ENCODE measurements at places on chromosomes 5 and 9.

- no peak for DNase-seq
Measured at GRCh38 chr9:18330401-18331309, 143.3 kb upstream of the ADAMTSL1 start.

DNA sequence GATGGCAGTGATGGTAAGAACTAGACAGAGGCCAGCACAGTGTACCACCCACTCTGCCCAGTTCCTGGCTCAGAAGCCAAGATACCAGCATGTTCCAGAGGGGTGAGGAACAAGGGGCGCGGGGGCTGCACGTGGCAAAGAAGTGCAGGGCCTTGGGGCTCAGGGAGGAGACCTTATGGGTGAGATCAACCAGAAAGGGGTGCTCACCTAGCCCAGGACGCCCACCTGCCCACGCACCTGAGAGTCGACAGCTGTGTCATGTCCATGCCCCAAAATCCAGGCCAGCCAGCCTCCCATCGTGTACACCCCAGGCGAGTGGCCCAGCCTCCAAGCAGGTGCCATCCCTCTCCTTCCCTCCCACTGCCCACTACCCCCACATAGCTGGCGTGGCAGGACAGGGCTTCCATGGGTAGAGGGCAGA lies 34.9 kb downstream of the BICD2 start:
- no peak for DNase-seq

DNA sequence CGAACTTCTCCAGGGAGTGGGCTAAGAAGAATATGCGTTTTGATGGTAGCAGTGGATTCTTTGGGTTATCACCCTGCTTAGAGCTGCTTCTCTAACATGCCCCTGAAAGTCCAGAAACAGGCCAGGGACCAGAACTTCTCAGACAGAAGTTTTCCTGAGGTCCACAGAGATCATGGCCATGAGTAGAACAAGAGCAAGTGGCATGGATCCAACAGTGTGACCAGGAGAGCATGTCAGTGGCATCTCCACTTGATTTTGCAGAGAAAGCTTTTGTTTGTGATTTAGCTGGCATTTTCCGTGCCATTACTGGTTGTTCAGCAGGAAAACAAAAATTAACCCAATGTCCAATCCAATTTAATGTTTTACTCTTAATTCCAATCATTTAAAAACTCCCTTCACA lies 298.5 kb upstream of the CD180 start:
- no peak for DNase-seq

DNA sequence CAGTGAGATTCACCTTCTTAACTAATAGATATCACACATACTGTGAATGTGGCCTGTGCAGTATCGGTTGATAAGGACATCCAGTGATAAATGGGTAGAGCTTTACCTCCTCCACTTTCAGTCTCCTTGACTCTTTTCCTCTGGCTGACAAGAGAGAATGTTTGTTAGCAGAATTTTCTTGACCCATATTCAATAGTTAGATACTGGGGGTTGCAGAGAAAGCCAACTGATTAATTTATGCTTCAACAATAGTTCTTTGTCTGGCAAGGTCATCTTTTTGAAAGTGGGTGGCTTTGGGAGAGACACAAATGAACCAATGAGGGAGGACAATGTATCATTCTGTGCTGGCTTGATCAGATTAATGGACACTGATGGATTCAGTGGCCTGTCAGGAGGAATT lies 30.3 kb downstream of the TTC23L start:
- no peak for DNase-seq

- no peak for DNase-seq
Measured at GRCh38 chr9:105218673-105219072, 25.8 kb upstream of the SLC44A1 start.

GRCh38 chr9:68489646-68490045 lies 51.0 kb downstream of the TMEM252 start:
- DNase-seq = no peak

DNA sequence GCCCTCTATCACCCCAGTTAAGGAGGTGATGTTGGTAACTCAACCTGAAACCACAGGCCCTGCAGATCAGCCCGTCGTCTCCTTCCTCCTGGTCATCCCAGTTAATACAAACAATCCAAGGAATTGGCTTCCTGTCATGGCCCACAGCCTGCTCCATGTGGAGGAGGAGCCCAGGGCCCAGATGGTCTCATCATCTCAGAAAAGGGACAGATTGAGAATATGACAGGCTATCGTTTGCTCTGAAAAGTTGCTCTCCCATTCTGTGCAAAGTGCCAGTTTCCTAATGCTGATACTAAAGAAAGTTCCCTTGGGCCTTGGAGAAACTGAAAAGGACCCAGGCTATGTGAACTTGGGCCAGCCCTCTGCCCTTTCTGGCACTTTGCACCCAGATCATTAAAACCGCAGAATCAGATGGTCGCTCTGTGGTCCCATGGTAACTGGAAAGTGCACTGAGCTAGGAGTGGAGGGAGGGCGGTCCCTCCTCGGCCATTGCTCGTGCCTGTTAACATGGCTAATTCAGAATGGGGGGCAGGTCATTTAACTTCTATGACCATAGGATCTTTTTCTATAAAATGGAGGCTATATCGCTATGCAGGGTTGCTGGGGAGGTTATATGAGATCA lies 675 bp upstream of the SPAAR start:
- no peak for DNase-seq

DNA sequence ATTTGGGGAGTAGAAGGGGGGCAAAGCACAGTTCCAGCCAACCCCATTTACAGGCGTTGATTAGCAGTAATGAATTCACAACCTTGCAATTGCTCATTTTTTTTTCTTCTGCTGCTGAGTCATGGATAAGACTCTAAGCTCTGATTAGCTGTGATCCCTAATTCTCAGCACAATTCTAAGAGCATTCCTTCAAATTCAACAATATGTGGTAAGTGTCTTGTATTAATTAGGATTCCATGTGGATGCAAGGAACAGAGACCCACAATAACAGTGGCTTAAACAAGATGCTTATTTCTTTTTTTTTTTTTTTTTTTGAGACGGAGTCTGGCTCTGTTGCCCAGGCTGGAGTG lies 133.4 kb downstream of the PALM2AKAP2 start:
- DNase-seq = no peak

GRCh38 chr5:14778792-14779070 lies 92.8 kb downstream of the ANKH start:
- no peak for DNase-seq

DNA sequence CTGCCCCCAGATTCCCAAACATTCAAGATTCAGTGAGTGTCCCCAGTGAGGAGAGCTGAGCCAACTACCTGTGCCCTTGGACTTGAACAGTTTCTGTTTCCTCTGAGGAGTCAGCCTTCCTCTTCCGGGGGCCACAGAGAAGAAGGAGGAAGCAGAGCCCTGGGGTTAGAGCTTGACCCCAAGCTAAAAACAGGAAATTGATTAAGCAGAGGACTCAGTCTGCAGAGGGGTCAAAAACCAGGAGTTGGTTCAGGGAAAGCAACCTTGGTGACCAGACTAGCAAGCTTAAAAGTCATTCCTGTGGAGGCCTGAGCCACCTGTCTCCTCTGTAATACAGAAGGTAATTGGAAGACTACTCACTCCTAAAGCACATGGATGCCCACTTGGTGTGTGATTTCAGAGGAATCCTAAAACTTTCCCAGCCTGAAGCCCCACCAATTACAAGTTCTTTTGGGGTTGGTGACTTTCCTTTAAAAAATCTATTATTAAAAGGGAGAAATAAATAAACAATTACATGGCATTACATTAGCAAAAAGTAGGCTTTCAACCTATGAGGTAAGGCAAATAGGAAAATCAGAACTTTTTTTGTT lies 64.2 kb upstream of the SELENOP start:
- no peak for DNase-seq

DNA sequence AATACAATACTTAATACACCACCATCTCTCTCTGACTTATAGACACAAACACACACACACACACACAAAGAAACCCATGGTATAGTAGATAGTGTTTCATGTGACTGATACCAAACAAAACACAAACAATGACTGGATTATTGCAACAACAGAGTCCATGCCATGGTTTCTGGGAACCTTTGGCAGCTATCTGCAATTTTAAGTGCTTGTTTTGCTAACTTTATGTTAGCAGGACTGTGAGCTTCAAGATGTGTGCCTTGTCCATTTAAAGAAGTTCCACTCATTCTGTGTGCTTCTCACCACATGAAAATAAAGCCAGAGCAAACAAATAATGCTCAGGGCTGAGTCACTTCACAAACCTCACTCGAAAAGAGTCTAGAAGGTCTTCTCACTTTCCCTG lies 15.1 kb upstream of the LURAP1L start:
- DNase-seq = no peak

DNA sequence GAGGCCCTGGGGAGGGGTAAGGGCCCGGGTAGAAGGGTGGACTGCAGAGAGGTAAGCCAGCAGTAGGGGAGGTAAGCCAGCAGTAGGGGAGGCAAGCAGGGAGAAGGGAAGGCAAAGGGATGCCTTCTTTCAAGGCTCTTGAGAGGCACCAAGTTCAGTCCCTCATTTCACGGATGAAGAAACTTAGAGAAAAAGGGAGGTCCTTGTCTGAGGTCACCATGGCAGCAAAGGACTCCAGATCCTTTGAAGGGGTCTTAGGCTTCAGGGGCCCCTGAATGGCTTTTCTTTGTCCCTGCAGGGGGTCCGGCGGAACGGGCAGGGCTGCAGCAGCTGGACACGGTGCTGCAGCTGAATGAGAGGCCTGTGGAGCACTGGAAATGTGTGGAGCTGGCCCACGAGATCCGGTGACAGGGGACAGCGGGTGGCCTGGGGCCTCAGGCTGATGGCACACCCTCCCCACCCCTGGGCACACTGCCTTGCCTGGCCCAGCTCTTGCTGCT lies 42.6 kb downstream of the RGS3 start:
- DNase-seq = no peak

DNA sequence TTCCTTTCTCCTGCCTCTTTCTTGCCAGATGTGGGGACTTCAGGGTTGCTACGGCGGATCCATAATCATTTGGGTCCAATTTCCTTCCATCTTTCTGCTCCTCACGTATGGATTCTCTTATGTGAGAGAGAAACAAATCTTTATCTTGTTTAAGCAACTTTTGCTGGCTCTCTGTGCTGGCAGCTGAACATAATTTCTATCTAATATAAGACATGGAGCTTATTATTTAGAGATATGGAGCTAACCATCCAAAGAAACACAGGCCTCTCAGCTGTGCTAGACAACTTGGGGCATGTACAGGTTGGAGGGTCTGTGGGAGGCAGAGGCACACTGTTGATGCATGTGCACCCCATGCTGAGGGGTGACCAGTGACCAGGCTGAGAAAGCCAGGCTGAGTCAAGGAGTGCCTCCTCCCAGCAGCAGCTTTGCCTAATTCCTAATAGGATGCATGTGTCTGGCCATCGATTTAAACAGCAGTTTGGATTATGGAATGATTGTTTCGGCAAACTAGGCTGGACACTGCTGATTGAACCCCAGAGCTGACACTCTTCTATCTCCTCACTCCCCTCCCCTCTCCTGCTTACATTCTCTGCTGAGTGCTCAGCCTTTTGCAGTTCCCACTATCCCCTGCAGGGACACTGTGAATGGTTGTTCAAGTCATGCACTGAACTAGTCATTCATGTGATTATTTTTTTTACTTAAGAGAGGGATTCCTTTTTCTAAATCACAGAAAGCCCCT lies 195.8 kb downstream of the ERCC6L2 start:
- DNase-seq = peak; percentile 54

- no peak for DNase-seq
Measured at GRCh38 chr5:165723931-165724330, 2218.5 kb downstream of the MAT2B start.

- no peak for DNase-seq
Measured at GRCh38 chr5:112579599-112580170, 158.0 kb upstream of the APC start.

DNA sequence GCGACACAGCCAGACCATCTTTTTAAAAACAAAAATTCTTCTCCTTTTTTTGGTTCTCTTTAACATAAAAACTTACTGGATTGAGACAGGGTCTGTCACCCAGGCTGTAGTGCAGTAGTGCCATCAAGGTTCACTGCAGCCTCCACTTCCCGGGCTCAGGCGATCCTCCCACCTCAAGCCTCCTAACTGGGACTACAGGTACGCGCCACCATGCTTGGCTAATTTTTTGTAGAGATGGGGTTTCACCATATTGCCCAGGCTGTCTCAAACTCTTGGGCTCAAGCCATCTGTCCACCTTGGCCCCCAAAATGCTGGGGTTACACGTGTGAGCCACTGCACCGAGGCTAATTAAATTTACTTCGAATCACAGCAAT lies 13.8 kb downstream of the HNRNPK start:
- DNase-seq = no peak

DNA sequence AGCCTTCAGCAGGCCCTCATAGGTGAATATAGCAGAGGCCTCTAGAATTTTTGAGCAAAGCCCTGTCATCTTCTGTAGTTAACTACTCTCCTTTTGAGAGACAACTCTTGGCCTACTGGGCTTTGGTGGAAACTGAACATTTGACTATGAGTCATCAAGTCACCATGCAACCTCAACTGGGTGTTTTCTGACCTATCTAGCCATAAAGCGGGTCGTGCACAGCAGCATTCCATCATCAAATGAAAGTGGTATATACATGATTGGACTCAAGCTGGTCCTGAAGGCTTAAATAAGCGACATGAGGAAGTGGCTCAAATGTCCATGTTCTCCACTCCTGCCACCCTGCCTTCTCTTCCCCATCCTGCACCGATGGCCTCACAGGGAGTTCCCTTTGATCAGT lies 1115.5 kb downstream of the TAF11L14 start:
- peak; percentile 51 for DNase-seq

DNA sequence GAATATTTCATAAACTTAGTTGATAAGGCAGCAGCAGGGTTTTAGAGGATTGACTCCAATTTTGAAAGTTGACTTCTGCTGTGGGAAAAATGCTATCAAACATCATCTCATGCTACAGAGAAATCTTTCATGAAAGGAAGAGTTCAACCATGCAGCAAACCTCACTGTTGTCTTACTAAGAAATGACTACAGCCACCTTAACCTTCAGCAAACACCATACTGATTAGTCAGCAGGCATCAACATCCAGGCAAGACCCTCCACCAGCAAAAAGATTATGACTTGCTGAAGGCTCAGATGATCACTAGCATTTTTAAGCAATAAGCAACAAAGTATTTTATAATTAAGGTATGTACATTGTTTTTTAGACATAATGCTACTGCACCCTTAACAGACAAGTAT lies 7.6 kb downstream of the TMEM174 start:
- no peak for DNase-seq

DNA sequence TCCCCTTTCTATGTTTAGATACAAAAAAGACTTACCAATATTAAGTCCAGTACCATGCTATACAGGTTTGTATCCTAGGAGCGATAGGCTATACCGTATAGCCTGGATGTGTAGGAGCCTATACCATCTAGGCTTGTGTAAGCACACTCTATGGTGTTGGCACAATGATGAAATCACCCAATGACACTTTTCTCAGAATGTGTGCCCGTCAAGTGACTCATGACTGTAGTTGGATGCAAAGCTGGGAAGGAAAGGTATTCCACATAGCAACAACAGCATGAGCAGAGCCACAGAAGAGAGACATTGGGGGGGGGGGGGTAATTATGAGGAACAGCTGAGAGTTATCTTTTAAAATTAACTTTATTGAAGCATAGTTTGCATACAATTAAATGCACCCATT lies 63.2 kb downstream of the TTLL11 start:
- DNase-seq = no peak

GRCh38 chr5:157509093-157509492 lies 49.1 kb downstream of the NIPAL4 start:
- no peak for DNase-seq

- no peak for DNase-seq
Measured at GRCh38 chr9:77180056-77180455, 2.7 kb downstream of the VPS13A start.

- no peak for DNase-seq
Measured at GRCh38 chr5:72112389-72112788, 5.1 kb downstream of the MAP1B start.

GRCh38 chr9:124359426-124359825 lies 55.8 kb downstream of the PSMB7 start:
- no peak for DNase-seq

Data from activated CD8-positive, alpha-beta T cell treated with anti-CD3 and anti-CD28 coated beads for 36 hours (primary cell).